ENCODE measurements at places on chromosomes 12 and 14.

DNA sequence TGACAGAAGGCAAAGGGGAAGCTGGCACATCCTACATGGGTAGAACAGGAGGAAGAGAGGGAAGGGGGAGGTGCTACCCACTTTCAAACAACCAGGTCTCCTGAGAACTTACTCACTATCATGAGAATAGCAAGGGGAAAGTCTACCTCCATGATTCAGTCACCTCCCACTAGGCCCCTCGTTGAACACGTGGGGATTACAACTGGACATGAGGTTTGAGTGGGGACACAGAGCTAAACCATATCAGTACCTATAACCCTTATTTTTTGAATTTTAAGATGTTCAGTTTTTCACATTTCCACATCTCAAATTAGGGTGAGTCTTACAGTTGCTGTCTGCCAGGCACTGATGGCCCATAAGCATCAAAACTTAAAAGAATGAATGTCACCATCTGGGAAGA is 80.2 kb upstream of the ST8SIA1 start:
- no peak for DNase-seq

- no peak for DNase-seq
Observed at GRCh38 chr12:68521321-68521839, 89.3 kb upstream of the RAP1B start.

- no peak for DNase-seq
Observed at GRCh38 chr12:5498076-5498475, 66.2 kb downstream of the NTF3 start.

- DNase-seq, result no peak
Observed at GRCh38 chr14:46902837-46903236, 251.3 kb upstream of the RPL10L start.

DNA sequence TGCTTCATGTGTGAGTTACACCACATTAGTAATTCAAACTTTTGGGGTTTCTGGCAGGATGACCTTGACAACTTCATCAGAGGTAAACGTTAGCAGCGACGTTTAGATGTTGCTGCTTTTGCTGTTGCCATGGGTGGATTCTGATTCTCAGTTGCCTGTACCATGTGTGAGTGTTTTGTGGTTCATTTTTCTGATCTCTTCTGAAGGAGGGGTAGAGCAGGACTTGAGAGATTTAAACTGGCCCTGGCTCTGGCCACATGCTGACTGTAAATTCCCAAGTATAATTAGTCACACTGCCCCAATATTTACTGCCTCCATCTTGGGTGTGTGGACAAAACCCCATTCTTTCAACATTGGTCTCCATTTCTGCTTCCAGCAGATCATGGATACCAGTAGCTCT is 110.4 kb downstream of the ETV6 start:
- DNase-seq, result no peak

DNA sequence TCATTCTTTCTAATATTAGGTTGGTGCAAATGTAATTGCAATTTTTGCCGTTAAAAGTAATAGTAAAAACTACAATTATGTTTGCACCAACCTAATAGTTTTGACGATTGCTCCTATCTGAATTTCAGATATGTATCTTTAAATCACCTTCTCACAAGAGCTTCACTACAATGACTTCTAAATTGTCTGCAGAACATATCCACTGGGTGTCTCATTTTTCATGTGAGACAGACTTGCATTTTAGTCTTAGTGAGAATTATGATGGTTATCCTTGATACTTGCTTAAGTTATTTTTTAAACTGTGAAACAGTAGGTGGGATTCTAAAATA is 84.6 kb downstream of the ITPR2 start:
- no peak for DNase-seq

- DNase-seq, result no peak
Observed at GRCh38 chr12:82099216-82099615, 259.0 kb downstream of the CCDC59 start.

GRCh38 chr12:52903285-52903854 is 1.5 kb downstream of the KRT8 start:
- DNase-seq, result peak; percentile 27

- DNase-seq, result no peak
Observed at GRCh38 chr12:96208346-96208745, 14.2 kb downstream of the ELK3 start.

DNA sequence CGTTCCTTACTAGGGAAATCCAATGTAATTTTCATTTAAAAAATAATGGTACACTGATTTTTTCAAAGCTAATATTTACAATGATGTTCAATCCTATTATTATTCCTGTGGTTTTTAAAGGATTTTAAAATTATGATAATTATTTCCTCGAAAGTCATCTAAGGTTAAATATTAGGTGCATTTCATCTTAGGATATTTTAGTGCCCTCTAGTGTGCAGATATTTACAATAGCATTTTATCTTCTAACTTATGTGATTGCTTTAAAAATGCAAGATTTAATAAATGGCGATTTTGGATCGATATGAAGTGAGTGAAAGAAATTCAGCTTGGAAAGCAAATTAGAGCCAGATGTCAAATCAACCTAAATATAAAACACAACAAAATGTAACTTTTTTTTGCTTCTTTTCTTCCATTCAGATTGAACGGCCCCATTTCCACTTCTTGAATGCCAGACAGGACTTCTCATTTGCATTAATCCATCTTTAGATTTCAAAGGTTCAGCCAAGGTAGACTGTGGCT is 293.5 kb downstream of the SLC6A15 start:
- DNase-seq, result no peak

DNA sequence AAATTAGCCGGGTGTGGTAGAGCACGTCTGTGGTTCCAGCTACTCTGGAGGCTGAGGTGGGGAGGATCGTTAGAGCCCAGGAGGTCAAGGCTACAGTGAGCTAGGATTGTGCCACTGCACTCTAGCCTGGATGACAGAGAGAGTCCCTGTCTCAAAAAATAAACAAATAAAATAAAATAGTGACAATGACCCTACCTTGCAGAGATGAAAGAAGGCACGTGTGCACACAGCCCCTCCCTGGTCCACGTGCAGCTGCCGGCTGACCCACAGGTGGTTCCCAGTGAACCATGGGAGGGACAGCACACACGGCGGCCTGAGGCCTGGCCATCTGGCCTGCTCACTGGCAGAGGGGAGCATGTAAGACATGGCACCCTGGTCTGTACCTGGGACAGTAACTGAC is 4.7 kb downstream of the HHIPL1 start:
- DNase-seq, result no peak

DNA sequence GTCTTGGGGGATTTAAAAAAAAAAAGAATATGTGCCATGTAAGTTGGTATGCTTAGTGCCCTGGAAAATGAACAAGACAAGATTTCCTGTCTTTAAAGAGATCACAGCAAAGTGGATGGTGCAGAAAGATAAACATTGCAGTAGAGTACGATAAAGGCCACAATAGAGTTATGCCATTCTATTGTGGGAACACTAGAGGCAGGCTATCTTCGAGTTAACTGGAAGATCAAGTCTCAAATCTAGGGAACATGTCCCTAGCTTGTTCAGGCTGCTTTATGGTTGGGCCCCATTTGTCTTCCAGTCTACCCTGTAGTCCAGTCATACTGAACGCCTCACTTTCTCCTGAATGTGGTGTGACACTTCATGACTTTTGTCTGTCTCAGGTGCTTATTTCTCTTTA is 18.7 kb upstream of the CCT2 start:
- no peak for DNase-seq

DNA sequence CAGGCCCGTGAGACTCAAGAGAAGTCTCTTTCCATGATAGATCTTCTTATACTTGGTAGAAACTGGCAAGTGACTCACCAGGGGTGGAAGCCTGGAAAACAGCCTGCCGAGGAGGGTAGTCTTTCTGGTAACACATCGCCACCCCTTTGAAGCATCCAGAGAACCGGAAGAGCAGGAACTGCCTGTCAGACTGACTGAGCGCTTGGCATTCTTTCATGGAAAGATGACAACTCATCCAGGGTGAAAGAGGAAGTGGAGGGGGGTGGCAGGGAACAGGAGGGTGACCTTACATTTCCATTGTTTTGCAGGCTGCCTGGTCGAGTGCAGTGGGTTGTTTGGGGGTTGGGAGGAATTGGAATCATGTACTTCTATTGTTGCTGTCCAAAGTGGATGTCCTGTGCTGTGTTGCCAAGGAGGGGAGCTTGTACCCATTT is 34.5 kb downstream of the PRKCH start:
- no peak for DNase-seq

DNA sequence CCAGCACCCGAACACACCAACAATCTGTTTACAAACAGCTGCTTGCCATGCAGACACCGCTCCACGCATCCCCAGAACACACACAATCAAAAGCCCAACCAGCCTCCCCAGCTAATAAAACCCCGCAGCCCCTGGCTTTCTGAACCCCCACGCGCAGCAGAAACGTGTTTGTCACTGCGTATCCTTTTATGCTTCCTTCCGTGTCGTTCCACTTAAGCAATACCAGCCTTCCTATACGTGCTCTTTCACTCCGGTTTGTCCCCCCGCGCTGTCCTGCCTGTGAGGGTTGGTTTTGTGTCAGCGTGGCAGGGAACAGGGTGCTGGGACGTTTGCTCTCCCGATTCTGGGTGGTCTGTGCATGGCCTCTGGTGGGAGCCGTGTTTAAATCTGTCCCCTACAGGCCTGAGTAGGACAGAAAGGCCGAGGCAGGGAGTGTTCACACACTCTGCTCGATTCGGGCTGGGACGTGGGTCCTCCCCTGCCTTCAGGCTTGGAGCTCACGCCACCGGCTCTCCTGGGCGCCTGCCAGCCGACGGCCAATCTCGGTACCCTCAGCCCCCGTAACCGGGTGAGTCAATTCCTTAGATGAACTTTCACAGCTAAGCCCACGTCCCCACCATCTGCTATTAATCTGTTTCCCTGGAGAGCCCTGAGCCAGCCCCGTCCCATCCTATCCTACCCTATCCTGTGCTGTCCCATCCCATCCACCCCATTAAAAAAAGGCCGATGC is 60.0 kb downstream of the NOC4L start:
- no peak for DNase-seq

DNA sequence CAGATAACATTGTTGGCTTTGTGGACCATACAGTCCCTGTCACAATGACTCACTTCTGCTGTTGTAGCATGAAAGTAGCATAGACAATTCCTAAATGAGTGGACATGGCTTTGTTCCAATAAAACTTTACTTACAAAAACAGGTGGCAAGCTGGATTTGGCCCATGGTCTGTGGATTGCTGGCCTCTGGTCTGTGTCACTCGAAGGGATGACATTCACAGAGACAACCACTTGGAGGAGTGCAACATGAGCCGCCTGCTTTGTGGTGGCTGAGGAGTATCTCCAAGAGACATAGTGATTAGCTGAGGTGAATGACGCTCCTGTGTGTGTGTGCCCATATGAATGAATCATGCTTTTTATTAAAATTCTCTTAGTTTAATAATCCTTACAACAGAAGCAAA is 81.3 kb upstream of the NRXN3 start:
- no peak for DNase-seq

DNA sequence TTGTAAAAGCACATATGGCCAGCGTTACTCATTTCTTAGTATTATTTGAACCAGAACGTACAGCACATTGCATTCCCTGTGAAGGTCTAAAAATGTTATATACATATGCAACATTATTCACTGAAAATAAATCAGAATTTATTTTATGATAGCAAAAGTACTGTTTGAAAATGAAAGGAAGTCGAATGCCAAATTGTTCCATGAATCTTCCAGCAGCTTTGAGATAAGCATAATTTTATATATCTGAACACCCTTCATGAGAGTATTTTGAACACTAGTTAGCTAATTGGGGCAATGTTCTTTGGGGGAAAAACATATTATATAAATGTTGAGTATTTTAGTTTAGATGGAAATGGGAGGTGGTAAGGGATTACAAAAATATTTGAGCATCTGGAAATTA is 300.7 kb upstream of the SYT1 start:
- no peak for DNase-seq

DNA sequence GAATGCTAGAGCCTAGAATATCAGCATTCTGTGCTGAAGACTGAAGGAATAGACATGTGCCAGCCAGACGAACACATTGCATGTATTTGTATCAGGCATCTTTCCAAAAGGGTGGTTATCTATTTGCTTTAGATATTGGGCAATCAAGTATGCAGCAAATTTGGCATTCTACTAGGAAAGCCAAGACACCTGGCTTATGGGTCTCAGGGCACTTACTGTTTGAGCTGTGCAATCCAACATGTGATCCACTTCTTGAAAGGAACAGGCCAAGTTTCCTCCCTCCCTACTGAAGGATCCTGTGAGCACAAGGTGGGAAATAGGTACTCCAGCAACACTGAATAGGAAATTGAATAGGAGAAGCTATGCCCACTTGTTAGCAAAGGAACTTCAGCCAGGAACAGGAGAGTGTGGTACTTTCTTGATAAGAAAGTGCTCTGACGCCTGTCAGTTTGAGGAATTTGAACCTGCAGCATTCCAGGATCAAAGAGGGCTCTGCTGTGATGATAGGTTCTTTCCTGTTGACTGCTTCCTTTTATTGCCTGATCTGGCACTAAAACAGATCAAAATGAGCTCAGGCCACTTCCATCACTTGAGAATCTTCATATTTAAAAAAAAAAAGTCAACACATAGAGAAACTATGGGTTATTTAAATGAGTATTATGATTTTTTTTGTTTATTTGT is 20.6 kb downstream of the OR6S1 start:
- DNase-seq, result no peak

DNA sequence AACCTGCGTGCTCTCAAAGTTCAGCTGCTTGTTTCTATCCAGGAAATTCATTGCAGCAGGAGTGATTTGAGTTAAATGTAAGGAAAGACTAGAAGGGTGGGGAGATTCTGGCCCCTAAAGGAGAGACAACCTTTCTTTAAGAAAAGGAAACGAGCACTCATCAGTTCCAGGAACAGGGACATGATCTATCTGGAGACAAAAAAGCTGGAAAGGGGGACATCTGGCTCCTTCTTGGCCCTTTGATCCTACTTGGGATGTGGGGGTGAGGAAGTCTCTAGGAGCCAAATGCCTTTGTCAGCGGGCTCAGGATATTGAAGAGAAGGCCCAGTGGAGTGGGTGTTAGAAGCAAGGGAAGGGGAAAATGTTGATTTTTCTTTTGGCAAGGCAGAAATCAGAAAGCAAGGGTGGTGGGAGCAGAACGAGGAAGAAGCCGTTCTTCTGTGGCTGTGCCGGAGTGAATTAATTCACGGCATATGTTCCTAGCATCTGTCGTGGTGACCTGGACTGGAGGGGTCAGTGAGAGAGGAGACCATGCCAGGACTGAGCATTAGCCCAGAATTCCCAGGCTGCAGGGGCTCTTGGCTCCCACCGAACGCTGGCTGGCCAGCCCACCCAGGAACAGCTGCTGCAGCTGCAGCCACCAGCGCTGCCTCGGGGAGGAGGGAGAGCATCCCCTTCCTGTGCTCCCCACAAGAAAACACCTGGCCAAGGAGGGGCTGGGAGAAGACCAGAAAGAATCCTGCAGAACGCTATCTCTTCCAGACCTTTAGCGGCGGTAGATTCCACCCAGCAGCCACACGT is 62.8 kb upstream of the GPATCH2L start:
- DNase-seq, result no peak

- DNase-seq, result no peak
Observed at GRCh38 chr12:65605019-65605418, 219.3 kb upstream of the HMGA2 start.

- no peak for DNase-seq
Observed at GRCh38 chr14:104195878-104196277, 57.5 kb downstream of the KIF26A start.

Measured in stimulated activated CD8-positive, alpha-beta memory T cell treated with anti-CD3 and anti-CD28 coated beads, Interleukin-7, amount 100 ng/mL, for 24 hours (primary cell).